ENCODE measurements at places on chromosomes 2 and 18.
A peak's percentile ranks its signal among the peaks of the same experiment; 100 is the strongest.

GRCh38 chr18:79395761-79396404 lies at the start of gene NFATC1:
NFATC1 (plus strand) TSS chr18:79395930; CDS start chr18:79396225, 295 bp downstream.
- peak; percentile 90 for DNase-seq

DNA sequence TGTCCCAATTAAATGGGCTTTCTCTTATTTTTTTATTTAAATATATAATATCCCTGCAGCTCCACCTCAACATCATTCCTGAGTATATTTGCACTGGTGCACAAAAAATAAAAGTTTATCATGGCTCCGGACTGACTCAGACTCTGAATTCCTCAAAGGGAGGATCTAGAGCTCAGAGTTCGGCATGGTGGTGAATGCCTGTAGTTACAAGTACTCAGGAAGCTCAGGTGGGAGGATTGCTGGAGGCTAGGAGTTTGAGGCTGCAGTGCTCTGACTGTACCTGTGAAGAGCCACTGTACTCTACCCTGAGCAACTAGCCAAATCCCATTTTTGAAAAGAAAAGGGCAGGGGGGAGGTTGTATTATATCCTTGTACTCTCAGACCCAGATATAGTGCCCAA lies 52.8 kb upstream of the NRXN1 start:
- no peak for DNase-seq

GRCh38 chr18:23933407-23933806 lies 81.1 kb upstream of the TTC39C start:
- no peak for DNase-seq

- DNase-seq: no peak
These were observed 15.0 kb upstream of the IL1RN start for GRCh38 chr2:113112441-113112840.

- DNase-seq: no peak
These were observed 175.5 kb downstream of the ZNF407 start for GRCh38 chr18:74773171-74773624.

GRCh38 chr2:97845818-97846217 lies 132.4 kb downstream of the ZAP70 start:
- no peak for DNase-seq

DNA sequence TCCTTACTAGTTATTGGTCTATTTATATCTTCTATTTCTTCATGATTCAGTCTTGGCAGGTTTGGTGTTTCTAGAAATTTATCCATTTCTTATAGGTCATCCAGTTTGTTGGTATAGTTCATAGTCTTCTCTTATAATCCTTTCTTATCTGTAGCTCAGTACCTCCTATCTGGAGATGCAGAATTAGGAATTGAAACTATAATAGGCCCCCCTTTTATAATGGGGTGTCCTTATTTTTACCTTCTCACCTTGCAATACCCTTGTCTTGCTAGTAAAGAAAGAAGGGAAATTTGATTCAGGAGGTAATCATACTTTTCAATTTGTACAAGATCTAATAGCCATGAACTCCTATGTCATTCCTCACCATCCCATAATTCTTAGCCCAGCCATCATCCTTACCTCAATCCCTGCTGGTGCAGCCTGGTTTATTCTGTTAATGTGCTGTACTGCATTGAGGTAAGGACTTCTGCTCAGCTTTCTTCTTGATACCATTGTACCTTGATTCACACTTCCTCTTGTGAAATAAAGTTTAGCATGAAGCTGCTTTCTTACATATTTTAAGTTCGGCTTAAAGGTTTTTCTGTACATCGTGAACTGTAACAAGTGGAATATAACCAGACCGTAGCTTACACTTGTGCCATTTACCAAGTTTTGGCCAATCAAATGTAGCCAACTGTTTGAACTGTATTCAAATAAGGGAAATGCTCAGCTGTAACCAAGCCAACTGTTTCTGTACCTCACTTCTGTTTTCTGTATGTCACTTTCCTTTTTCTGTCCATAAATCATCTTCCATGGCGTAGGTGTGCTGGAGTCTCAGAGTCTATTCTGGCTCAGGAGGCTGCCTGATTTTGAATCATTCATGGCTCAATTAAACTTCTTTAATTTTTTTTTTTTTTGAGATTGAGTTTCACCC lies 40.1 kb upstream of the PTH2R start:
- DNase-seq: no peak

GRCh38 chr2:196504788-196505187 lies 134.7 kb upstream of the CCDC150 start:
- DNase-seq: no peak

GRCh38 chr2:89850481-89850880 lies 1159.0 kb downstream of the RPIA start:
- DNase-seq: peak; percentile 71

DNA sequence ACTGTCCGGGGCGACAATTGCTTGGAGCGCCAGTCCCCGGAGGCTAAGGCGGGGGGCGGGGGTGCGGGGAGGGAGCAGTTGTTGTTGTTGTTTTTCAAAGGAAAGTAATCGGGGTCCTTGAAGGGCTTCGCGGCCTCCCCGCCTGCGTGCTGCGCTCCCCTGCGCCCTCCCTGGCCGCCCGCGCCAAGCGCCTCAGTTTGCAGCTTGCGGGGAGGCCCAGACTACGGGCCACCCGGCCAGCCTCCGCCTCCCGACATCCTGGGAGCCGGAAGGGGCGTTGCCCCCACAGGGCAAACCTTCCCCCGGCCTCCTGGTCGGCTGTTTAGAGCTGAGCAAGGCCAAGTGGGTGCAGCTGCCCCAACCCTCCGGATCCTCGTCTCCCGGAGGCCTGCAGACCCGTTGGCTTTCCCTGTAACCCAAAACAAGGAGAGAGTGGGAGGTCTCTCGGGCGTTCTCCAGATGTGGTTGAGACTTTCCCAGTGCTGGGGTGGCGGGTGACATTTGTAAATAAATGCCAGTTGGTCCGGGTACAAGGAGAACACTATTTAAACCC lies 3.7 kb upstream of the SIX3 start:
- no peak for DNase-seq

DNA sequence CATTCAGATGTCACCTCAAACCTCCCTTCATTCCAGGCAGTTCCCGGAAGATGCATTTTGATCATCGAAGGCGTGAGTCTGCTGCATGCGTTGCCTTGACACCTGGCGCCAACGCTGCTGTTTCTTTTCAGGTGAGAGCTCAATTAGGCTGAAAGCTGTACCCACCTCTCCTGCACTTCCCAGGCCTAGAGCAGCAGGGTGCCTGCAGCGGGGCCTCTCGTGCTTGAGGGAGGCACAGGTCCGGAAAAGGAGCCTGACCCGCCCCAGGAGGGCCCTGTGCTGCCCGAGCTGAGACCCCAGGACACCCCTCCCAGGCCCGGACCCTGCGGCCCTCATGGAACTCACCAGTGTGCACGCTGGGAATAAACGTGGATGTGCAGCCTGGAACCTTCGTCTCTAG lies 31.4 kb upstream of the KCNG2 start:
- no peak for DNase-seq

DNA sequence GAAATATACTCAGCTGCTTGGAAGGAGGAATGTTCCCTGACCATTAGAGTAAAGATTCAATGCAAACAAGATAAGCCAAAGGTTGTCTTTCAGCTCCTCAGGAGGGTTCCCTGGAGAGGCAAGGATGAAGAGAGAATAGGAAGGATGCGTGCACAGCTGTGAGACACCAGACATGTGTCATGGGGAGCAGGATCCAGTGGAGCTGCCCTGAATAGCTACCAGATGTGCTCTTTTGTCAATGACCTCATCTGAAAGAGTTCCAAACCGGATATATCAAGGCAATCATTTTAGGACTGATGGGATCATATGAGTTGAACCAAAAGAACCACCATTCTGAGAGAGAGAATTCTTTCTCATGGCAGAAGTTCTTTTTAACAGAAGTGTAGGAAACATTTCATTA lies 490.6 kb downstream of the IRS1 start:
- no peak for DNase-seq

DNA sequence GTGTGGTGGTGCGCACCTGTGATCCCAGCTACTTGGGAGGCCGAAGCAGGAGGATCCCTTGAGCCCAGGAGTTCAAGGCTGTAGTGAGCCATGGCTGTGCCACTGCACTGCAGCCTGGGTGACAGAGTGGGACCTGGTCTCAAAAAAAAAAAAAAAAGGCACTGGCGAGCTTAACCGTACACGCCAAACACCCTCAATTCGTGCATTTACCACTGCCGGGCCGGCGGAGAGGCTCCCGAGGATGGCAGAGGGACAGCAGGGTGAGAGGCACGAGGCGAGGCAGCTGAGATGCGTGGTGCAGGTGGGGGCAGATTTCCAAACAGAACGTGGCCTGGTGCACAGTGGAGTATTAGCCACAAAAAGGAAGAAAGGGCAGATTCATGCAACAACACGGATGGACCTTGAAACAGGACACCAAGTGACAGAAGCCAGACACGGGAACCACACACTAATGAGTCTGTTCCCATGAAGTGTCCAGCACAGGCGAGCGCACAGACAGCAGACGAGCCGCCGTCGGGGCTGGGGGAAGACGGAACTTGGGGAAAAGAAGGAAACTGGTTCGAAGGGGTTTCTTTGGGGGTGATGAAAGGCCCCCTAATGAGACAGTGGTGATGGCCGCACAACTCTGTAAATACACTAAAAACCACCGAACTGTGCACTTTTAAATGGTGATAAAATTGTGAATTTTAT lies 27.4 kb downstream of the SLC66A2 start:
- peak; percentile 68 for DNase-seq

- DNase-seq: no peak
These were observed 167.2 kb downstream of the MAP2 start for GRCh38 chr2:209591021-209591420.

DNA sequence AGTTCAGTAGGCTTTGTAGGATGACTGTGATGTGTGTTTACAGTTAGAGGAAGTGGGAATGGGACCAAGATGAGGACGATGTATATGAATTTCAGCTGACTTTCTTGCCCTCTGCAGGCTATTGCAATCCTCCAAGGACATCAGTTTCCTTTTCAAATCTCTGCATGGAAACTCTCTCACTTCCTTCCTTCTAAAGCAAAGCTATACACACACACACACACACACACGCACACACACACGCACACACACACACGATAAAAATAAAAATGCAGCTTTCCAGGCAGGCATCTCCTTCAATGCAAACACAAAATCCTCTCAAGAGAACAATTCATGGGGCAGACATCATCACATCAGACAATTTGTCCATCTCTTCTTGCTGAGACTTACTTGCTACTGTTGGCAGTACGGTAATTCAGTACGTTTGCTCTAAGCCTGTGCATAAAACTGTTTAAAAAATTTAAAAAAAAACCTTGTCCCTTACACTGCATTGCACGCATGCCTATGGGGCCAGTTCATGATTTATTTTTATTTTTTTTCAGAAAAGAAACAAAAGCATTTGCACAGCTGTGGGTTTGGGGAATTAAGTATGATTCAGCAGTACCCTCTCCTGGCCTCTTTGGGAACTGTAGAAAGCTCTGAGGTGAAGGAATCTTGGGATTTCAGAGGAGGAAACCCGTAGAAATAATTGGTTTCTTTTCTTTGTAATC lies 27.1 kb upstream of the ICOS start:
- DNase-seq: no peak

DNA sequence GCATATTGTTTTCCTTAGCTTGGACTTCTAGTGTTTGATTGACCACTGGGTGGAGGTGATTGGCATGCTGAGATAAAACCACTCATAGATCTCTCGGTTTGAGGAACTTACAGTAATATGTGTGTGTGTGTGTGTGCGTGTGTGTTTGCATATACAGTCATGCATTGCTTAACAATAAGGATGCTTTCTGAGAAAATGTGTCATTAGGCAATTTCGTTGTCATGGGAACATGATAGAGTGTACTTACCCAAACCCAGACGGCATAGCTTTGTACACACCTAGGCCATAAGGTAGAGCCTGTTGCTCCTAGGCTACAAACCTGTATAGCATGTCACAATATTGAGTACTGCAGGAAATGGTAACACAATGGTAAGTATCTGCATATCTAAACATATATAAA lies 167.3 kb downstream of the NYAP2 start:
- DNase-seq: no peak

- peak; percentile 41 for DNase-seq
These were observed 36.1 kb downstream of the MROH2A start for GRCh38 chr2:233814056-233814835.

- DNase-seq: no peak
These were observed 28.5 kb upstream of the NOSTRIN start for GRCh38 chr2:168773719-168774521.

DNA sequence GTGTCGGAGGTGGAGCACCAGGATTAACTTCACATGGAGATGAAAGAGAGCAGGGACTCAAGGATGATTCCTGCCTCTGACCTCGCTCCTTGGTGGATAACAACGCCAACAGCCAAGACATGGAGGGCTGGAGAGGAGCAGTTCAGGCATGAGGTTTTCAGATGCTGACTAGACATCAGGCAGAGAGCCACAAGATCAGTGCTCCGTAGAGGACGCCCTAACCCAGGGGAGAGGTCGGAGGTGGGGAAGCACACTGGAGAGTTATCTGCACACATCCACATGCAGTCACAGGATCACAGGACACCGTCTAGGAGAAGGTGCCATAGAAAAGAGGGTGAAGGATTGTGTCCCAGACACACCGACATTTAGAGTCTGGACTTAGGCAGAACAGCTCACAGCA lies 344.3 kb downstream of the EIPR1 start:
- no peak for DNase-seq

DNA sequence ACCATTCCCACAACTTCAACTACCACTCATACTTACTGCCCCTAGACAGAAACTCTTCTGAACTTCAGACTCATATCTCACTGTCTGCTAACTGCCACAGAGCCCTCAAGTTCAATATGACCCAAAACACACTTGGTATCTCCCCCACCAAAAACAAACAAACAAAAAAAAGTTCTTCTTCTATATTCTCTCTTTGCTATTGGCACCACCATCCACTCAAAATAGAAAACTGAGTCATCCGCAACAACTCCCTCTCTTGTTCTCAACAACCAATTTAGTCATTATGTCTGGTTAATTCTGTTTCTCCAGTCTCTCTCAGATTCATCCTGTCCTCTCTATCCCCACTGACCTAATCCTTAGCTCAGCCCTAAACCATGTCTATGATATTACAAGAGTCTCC lies 7.2 kb upstream of the DCTN1 start:
- DNase-seq: no peak

GRCh38 chr2:96663829-96664228 lies 21.3 kb downstream of the FER1L5 start:
- no peak for DNase-seq

DNA sequence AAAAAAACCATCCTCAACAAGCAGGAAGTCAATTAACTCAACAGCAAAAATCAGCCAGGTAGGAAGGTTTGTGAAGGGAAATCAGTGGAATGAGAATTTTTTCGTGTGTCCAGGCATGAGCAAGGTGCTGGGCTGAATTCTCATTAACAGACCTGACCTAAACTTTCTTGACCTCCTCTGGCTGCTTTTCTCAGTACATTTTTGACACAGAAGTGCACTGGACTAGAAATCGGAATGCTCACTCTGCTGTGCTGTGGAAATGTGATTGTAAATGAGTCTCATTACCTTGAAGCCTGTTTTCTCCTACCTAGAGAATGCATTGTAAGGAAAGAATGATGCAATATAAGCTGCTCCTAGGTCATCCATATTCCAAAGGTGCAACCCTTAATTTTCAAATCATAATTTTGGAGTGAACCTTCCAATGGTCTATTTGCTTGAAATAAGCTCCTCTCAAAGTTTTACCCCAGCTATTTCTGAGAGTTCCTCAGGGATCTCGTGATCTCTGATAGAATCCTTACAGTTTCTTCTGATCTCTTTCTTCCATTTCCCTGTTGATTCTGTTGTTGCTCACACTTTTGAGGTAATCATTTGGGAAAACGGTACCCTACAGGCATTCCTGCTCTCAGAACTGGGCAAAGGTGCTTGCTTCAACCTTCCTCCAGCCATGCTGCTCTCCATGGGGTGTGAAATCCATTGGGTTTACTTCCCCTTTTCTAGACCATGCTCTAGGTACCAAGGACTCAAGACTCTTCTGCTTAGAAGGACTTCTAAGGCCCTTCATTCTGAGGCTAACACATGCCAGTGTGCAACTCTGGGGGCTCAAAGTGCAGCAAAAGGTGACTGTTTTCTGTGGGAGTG lies 104.9 kb upstream of the ITPRID2 start:
- DNase-seq: no peak
